ENCODE measurements at places on chromosomes 7 and 10.

DNA sequence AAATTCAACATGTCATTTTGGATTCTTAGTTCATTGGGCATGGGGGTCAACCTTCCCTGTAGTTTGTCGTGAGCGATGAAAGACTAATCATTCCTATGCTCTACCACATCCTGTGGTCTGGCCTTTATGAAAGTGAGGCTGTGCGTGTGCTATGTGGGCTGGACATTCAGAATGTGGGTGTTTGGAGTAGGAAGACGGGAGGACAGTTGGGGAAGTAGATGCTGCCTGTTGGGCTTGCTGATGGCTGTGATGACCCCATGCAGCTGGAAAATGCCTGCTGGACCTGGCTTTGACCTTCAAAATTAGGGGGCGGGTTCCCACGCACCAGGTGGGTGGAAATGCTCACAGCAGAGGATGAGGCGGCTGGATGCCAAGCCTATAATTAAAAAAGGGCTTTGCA lies 90.9 kb upstream of the MKI67 start:
- DNase-seq: no peak

GRCh38 chr10:49104323-49104722 lies 11.0 kb downstream of the VSTM4 start:
- no peak for DNase-seq

- no peak for DNase-seq
Measured at GRCh38 chr7:83738291-83738835, 89.4 kb upstream of the SEMA3E start.

DNA sequence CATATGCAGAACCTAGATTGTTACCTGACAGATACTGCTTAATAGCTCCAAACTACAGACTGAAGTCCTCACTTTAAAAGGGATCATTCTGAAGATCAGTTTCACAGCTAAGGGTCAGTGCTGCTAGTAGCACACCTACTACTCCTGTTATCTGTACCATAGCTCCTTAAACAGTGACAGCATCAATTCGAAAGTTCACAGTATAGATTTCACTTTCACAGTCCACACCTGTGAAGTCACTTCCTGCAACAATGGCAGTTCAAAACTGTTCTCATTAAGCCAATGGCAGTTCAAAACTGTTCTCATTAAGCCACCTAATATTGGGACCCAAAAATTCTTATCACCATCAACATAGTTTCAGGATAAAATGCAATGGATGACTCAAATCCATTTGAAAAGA lies 10.7 kb upstream of the FHIP2A start:
- peak; percentile 31 for DNase-seq

GRCh38 chr7:51263631-51264484 lies 52.8 kb downstream of the COBL start:
- DNase-seq: no peak

- DNase-seq: no peak
Measured at GRCh38 chr7:27156508-27156898, at the start of gene HOXA7. Gene HOXA7, minus strand, starts transcription at chr7:27156675. Its CDS starts 130 bp downstream, at chr7:27156545.

- no peak for DNase-seq
Measured at GRCh38 chr7:5636914-5637313, 144.5 kb downstream of the RNF216 start.

GRCh38 chr7:2071133-2071832 lies 161.5 kb downstream of the MAD1L1 start:
- DNase-seq: no peak

DNA sequence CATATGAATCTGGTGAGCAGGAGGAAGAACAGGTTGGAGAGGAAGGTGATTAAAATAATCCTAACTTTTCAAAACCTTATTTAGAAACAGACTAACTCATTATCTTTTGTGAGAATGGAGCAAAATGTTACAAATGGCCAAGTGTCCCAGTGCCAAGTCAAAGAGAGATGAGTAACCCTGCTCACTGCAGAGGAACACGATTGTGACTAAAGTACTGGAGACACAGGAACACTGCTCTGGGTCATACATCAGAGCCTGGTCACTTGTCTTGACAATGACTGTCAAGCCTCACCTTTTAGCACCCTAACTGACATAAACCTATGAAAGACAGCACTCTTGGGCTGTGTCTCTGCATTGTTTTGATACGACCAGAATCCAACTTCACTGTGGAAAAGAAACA lies 108.8 kb downstream of the SGMS1 start:
- no peak for DNase-seq

DNA sequence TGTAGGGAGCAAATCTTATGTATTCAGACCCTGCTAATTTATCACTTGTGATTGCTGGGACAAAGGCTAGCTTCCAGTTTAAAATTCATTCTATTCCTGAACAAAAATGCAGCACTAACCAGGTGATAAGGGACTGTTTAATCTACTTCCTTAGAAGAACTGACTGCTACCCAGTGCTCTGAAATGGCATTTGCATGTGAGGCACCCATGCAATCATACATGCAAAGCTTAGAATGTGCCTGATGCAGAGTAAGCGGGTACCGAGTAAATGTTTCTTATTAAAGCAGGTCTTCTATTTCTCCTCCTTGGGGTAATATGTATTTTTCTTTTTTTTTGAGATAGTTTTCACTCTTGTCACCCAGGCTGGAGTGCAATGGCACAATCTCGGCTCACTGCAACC lies 54.5 kb downstream of the NEURL1 start:
- DNase-seq: no peak

DNA sequence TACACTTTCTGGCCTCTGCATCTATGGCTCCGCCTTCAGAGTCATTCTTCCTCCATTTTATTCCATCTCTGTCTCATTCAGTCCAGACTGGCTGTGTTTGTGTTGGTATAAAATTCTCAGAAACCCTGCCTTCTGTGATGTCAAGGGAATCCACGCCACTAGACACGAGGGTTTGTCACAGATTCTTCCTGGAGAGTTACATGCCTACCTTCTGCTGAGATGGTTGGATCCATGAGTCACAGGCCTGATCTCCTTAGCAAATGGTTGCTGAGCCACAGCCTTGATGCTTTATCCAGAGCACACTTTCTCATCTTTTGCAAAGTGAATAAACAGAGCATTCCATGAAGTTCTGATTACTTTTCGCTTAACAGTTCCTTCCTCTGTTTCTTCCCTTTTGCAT lies 35.9 kb upstream of the TSPAN33 start:
- DNase-seq: no peak

GRCh38 chr10:96044736-96045135 lies 1.4 kb downstream of the CCNJ start:
- DNase-seq: peak; percentile 4

DNA sequence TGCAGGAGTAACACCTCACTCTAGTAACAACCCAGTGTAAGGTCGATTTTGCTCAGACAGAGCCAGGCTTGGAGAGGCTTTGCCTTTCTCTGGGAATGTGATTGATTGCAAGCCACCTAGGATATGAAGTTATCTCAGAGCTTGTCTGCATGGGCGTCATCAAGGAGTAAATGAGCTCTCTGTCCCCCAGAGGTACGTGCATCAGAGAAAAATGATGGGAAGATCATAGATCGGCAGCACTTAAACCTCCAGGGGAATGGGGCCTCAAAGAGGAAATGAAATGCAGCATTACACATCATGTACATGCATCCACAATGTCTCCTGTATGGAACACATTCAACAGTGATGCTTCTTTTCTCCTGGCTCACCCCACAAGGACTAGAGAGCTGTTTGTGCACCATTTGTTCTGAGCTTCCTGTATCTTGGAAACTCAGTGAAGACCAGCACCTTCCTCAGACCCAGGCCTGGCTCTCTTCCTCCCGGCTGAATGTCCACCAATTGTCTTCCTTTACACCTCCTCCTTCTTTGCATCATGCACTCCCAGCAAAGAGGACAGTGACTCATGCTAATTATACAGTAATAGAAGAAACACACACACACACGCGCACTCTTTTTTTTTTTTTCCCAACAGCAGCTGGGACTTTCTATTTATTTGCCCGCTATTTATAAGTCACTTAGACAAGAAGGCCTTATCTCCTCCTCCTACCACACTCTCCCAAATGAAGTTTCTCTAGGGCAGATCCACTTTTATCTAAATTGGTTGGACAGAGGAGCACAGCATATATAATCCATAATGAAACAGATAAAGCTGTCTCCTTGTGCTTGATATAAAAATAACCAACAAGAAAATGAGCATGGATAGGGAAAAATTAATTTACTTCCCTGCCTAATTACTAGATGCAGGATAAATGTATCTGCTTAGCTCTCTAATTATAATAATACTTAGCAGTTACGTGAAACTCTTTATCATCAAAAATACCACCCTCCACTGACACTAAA lies 990.7 kb downstream of the CCSER2 start:
- no peak for DNase-seq

DNA sequence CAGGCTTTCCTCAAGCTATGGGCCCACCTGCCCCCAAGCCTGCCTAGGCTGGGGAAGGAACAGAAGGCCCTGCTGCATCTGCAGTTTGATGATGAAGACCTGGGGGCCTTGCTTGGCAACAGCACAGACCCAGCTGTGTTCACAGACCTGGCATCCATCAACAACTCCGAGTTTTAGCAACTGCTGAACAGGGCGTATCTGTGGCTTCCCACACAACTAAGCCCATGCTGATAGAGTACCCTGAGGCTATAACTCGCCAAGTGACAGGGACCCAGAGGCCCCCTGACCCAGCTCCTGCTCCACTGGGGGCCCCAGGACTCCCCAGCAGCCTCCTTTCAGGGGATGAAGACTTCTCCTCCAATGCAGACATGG lies 36.3 kb downstream of the CADPS2 start:
- DNase-seq: no peak

GRCh38 chr10:44476409-44477045 lies 91.6 kb upstream of the CXCL12 start:
- no peak for DNase-seq

DNA sequence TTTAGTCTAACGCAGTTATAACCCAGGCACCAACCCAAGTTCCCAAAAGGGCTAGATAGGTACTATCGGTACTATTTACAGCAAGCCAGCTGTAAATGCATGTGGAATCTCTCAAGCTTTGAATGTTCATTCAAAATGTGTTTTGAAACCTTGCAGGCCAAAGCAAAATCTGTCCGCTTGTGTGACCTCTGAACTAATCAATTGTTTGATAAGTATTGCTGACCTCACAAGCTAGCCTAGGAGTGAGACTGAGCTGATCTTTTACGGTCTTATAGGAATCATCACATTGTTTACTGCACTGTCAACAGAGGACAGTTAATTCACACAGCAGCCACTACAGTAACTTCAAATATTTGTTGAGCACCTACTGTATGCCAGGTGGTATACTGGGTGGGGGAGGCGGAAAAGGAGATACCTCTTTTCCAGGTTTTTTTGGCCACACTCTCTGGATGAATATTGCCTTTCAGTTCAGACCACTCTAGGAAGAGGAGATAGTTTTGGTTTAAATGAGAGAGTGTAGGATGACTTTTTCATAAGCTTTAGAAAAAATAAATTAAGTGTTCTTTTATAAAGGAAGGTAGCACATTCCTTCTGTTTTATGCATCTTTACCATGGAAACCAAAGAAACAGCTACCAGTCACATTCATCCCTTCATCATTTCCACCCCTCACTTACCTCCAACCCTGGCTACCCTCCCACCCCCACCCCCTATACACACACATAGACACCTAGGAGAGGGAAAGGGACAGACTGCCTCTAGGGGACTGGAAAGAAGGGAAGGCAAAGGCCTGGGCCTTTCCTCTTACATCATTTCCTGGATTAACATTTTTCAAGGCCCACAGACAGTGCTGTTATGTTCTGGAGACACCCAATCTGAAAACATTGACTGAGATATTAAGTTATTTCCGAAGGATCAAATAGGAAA lies 2.4 kb downstream of the PAPSS2 start:
- no peak for DNase-seq

- no peak for DNase-seq
Measured at GRCh38 chr10:104119996-104120395, 2.0 kb upstream of the SFR1 start.

DNA sequence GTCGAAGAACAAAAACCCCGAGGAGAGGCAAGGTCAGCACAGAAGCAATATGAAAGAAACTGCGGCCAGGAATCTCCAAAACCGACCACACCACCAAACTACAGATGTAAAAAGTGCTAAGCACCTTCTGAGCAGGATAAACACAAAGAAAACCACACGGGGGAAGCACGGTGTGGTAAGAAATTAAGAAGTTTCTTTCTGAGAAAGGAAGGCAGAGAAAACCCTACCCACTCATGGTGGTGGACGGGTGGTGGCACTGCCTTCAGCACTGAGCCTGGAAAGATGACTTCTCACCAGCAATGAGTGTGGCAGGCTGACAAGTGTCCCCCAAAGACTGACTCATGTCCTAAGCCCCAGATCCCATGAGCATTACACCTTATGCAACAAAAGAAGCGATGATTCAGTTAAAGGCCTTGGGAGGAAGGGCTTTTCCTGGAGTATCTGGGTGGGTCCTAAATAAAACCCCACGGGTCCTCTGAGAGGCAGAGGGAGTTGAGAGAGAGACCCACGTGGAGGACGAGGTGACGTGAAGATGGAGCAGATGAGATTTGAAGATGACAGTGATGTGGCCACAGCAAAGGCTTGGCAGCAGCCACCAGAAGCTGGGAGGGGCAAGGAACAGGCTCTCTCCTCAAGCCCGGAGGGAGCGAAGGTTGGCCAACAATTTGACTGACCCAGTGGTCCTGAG lies 124.9 kb downstream of the DLG5 start:
- DNase-seq: peak; percentile 23

GRCh38 chr10:28094121-28094520 lies 95.2 kb upstream of the ODAD2 start:
- DNase-seq: no peak

- no peak for DNase-seq
Measured at GRCh38 chr10:95663496-95663895, 7.0 kb upstream of the ALDH18A1 start.

- DNase-seq: no peak
Measured at GRCh38 chr7:157396316-157397035, 59.7 kb downstream of the DNAJB6 start.

GRCh38 chr7:55572378-55573233 lies at the start of gene VOPP1:
Gene VOPP1, minus strand, starts transcription at chr7:55572502. Its CDS starts 178 bp downstream, at chr7:55572324.
- DNase-seq: peak; percentile 55

DNA sequence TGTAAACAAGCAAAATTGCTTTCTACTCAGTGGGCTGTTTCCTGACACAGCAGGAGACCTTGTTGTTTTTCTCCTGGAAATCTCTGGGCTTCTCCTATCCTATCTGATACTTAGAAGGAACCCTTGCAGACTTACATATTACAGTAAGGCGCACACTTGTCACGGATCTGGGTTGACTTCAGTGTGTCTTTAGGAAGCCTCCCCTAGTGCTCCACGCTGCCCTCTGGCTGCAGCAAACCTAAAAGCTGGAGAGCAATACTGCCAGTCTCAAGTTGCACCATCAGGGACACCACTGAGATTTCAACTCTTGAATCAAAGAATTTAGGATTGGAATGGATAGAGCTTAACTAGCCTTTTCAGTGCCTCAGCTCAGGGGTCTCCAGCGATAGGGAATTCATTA lies 495.3 kb downstream of the LRMDA start:
- no peak for DNase-seq
